ENCODE measurements at places on chromosomes 3 and 15. TPM values are rescaled to one million over a fixed set of nuclear protein-coding genes. Genes with fewer than 3 reads are reported as not detected.

The EFCAB12 gene
- total RNA-seq = 0.32 TPM

DNA sequence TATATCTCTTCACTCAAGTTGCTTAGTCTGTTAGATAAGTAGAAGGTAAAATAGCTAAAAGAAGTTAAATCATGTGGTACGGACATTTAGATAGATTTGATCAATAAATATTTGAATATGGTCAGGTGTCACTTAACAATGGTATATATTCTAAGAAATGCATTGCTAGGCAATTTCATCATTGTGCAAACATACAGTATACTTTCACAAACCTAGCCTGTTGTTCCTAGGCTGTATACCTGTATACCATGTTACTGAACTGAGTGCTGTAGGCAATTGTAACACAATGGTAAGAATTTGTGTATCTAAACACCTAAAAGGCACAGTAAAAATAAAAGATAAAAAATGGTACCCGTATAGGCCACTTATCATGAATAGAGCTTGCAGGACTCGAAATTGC lies 112.8 kb upstream of the CGNL1 start:
- H3K4me3 ChIP-seq = no peak overlapping the region
- no peaks in the 10 kb centered on the region for H3K27me3 ChIP-seq
- DNase-seq = no peak
- H3K36me3 ChIP-seq = peaks cover 7% of the 10 kb centered on the region

GRCh38 chr15:83671603-83672002 lies 17.7 kb downstream of the ADAMTSL3 start:
- no peak overlapping the region for H3K4me3 ChIP-seq
- no peak overlapping the region for H3K27ac ChIP-seq
- H3K36me3 ChIP-seq = peaks cover 6% of the 10 kb centered on the region
- no peaks in the 10 kb centered on the region for H3K4me1 ChIP-seq

GRCh38 chr3:173857154-173857553 lies 459.6 kb downstream of the NLGN1 start:
- no peaks in the 10 kb centered on the region for H3K27me3 ChIP-seq
- no peak overlapping the region for H3K4me3 ChIP-seq
- DNase-seq = no peak
- H3K36me3 ChIP-seq = no peaks in the 10 kb centered on the region
- no peak overlapping the region for H3K27ac ChIP-seq

- no peak overlapping the region for H3K27ac ChIP-seq
- no peaks in the 10 kb centered on the region for H3K36me3 ChIP-seq
- DNase-seq = no peak
- no peak overlapping the region for H3K4me3 ChIP-seq
Observed at GRCh38 chr3:157094751-157095480, 65.0 kb downstream of the CCNL1 start.

The GOLGA8G gene
- not detected for total RNA-seq

DNA sequence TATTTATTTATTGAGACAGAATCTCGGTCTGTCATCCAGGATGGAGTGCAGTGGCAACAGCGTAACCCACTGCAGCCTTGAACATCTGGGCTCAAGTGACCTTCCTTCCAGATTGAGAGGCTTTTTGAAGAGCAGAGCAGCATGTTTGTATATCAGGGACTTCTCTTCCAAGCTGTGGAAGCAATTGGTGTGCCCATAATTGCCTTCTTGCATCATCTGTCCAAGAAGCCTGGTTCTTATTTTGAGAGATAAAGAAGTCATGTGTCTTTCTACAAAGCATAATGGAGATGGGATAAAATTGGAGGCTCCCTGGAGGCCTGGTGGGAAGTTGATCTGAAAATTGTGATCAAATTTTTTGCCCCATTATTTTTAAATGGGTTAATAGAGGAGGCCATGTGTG lies 183.8 kb upstream of the MCTP2 start:
- no peaks in the 10 kb centered on the region for H3K4me1 ChIP-seq
- no peaks in the 10 kb centered on the region for H3K27me3 ChIP-seq
- no peak for DNase-seq
- H3K4me3 ChIP-seq = no peak overlapping the region
- H3K36me3 ChIP-seq = no peaks in the 10 kb centered on the region
- no peak overlapping the region for H3K27ac ChIP-seq

DNA sequence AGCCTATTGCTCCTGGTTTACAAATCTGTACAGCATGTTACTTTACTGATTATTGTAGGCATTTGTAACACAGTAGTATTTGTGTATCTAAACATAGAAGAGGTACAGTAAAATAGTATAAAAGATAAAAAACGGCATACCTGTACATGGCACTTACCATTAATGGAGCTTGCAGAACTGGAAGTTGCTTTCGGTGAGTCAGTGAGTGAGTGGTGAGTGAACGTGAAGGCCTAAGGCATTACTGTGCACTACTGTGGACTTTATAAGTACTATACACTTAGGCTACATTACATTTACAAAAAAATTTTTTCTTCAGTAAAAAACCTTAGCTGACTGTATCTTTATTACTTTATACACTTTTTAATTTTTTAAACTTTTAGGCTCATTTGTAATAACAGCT lies 90.9 kb downstream of the RAP2B start:
- DNase-seq = no peak
- no peaks in the 10 kb centered on the region for H3K4me1 ChIP-seq
- no peaks in the 10 kb centered on the region for H3K36me3 ChIP-seq

GRCh38 chr3:127454968-127455367 lies 135.6 kb downstream of the TPRA1 start:
- H3K27ac ChIP-seq = no peak overlapping the region
- no peaks in the 10 kb centered on the region for H3K27me3 ChIP-seq
- no peak overlapping the region for H3K4me3 ChIP-seq

- no peaks in the 10 kb centered on the region for H3K36me3 ChIP-seq
- H3K27ac ChIP-seq = no peak overlapping the region
- H3K4me3 ChIP-seq = no peak overlapping the region
- no peaks in the 10 kb centered on the region for H3K27me3 ChIP-seq
- DNase-seq = no peak
Observed at GRCh38 chr15:27746401-27746955, 352.6 kb downstream of the OCA2 start.

- no peak overlapping the region for H3K4me3 ChIP-seq
- no peaks in the 10 kb centered on the region for H3K36me3 ChIP-seq
- no peaks in the 10 kb centered on the region for H3K4me1 ChIP-seq
- no peak overlapping the region for H3K27ac ChIP-seq
- no peaks in the 10 kb centered on the region for H3K27me3 ChIP-seq
Observed at GRCh38 chr3:195999896-196000295, 82.0 kb downstream of the TFRC start.

GRCh38 chr3:38590521-38590920 lies 59.0 kb downstream of the SCN5A start:
- no peak overlapping the region for H3K27ac ChIP-seq
- DNase-seq = no peak
- H3K4me1 ChIP-seq = no peaks in the 10 kb centered on the region
- no peak overlapping the region for H3K4me3 ChIP-seq
- H3K27me3 ChIP-seq = no peaks in the 10 kb centered on the region
- H3K36me3 ChIP-seq = no peaks in the 10 kb centered on the region

GRCh38 chr15:101615414-101615985 lies 36.7 kb downstream of the TM2D3 start:
- H3K27ac ChIP-seq = no peak overlapping the region
- no peak overlapping the region for H3K4me3 ChIP-seq
- peaks cover 6% of the 10 kb centered on the region for H3K4me1 ChIP-seq
- no peaks in the 10 kb centered on the region for H3K36me3 ChIP-seq
- H3K27me3 ChIP-seq = no peaks in the 10 kb centered on the region

The ESYT3 gene
- total RNA-seq = 2.3 TPM

The RBPMS2 gene
- total RNA-seq = 0.66 TPM
